ENCODE measurements at places on chromosomes 5 and 9.
A peak's percentile ranks its signal among the peaks of the same experiment; 100 is the strongest.

GRCh38 chr5:19795218-19795617, 192.8 kb downstream of the CDH18 start:
- H3K36me3 ChIP-seq: no peaks in the 10 kb centered on the region
- DNase-seq: no peak
- H3K27ac ChIP-seq: no peak overlapping the region
- no peak overlapping the region for H3K4me3 ChIP-seq

DNA sequence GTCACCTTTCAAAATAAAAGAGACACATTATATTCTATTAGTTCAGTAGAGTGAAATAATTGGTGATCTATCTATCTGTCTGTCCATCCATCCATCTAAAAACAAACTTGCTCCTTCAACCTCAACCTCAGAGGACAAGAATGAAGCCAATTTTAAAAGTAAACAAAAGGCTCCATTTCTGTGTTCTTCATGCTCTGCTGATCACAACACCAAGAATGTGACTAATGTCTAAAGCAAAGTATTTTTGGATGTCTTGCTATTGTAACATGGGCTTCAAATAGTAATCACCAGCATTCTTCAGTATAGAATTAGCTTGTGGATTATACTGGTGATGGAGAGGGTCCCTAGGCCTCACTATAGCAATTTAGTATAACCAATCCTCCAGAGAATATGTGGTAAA, 1304.4 kb downstream of the MAT2B start:
- H3K4me1 ChIP-seq: no peaks in the 10 kb centered on the region
- H3K36me3 ChIP-seq: no peaks in the 10 kb centered on the region
- no peak overlapping the region for H3K27ac ChIP-seq
- no peak overlapping the region for H3K4me3 ChIP-seq

GRCh38 chr5:143464723-143465490, 61.4 kb upstream of the NR3C1 start:
- no peaks in the 10 kb centered on the region for H3K36me3 ChIP-seq
- H3K4me3 ChIP-seq: no peak overlapping the region
- no peak for DNase-seq
- no peaks in the 10 kb centered on the region for H3K4me1 ChIP-seq

- DNase-seq: no peak
- peaks cover 62% of the 10 kb centered on the region for H3K4me1 ChIP-seq
- no peak overlapping the region for H3K4me3 ChIP-seq
- H3K27ac ChIP-seq: peak overlapping the region; percentile 39
- peaks cover 64% of the 10 kb centered on the region for H3K36me3 ChIP-seq
Observed at GRCh38 chr5:132444841-132445639, 45.5 kb downstream of the IRF1 start.

DNA sequence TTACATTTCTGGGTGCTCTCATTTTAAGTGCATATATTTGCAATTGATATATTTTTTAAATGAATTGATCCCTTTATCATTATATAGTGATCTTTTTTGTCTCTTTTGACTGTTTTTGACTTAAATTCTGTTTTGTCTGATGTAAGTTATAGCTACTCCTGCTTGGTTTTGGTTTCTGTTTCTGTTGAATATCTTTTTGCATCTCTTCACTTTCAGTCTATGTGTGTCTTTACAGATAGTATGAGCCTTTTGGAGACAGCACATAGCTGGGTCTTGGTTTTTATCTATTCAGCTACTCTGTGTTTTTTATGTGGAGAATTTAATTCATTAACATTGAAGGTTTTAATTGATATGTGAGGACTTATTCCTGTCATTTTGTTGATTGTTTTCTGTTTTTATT, 311.3 kb downstream of the SPATA31D1 start:
- H3K27me3 ChIP-seq: no peaks in the 10 kb centered on the region
- H3K36me3 ChIP-seq: no peaks in the 10 kb centered on the region
- no peak overlapping the region for H3K27ac ChIP-seq
- no peaks in the 10 kb centered on the region for H3K4me1 ChIP-seq
- H3K4me3 ChIP-seq: no peak overlapping the region

- no peaks in the 10 kb centered on the region for H3K4me1 ChIP-seq
- H3K4me3 ChIP-seq: no peak overlapping the region
- no peaks in the 10 kb centered on the region for H3K27me3 ChIP-seq
Observed at GRCh38 chr5:2013301-2014057, 130.8 kb upstream of the IRX4 start.

DNA sequence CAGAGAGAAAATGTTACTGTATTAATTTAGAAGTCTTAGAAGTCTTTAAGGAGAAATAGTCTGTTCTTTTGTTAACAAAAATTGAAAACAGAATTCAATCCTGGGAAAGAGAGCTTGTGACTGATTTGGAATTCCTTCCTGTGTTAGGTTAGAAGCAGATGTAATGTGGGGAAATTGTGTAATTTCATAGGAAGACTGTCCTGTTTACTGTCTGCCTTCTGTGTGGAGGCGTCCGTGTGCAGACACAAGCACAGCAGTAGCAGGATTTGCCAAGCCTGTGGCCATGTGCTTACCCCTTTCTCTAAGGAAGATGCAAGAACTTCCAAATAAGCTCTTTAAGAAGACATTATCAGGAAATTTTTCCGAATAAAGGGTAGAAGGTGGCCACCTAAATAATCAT, 36.7 kb upstream of the F2R start:
- no peaks in the 10 kb centered on the region for H3K27me3 ChIP-seq
- DNase-seq: no peak
- H3K4me1 ChIP-seq: peaks cover 17% of the 10 kb centered on the region
- peaks cover 67% of the 10 kb centered on the region for H3K36me3 ChIP-seq
- no peak overlapping the region for H3K27ac ChIP-seq

DNA sequence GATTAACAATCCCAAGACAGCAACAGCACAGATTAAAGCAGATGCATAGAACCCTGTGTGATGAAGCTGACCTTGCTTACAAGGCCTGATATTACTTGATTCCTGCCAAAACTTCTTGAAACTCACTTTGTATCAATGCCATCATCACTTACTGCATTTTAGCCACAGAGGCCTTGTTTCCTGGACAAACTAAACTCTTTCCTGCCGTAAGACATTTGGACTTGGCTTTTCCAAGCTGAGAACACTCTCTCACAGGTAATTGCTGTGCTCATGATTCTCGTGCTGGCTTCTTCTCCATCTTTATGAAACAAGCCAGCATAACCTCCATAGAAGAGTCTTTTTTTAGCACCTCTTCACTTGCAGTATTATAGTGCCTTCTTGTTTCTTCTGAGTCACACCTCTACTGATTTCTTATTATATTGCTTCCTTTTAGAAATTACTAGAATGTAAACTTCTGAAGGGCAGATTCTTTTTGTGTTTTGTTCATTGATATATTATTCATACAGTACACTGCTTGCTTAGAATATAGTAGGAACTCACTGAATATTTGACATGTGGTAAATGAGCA, 456.5 kb upstream of the ZNF608 start:
- no peaks in the 10 kb centered on the region for H3K36me3 ChIP-seq
- H3K27ac ChIP-seq: no peak overlapping the region
- no peak for DNase-seq
- H3K27me3 ChIP-seq: no peaks in the 10 kb centered on the region
- no peaks in the 10 kb centered on the region for H3K4me1 ChIP-seq

DNA sequence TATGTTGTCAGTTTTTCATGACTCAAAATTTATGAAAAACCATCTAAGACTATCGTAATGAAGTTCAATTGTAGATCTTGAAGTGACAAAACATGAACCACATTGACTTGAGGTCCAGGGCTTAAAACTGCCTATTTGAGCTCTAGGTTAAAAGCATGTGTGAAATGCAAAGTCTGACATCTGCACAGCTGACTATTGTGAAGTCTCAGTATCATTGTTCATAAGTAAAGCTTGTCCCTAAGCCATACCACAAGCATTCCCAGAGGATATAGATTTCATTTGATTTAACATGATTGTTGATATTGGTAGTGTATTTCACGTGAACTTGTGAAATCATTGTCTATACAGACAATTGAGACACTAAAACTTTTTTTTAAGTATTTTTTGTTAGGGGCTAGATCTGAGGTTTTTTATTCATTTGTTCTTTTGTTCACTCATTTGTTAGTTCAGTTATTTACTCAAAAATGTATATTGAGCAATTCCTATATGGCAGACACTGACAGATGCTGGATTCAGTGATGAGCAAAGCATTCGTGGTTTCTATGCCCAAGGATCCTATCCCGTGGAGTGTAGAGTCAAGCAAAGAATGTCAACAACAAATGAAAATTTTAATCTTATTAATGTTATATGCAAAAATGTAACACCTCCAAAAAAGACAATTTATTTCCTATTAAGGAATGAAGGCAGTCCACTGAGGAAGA, 485.2 kb downstream of the RAB3C start:
- DNase-seq: no peak
- H3K4me1 ChIP-seq: no peaks in the 10 kb centered on the region
- H3K4me3 ChIP-seq: no peak overlapping the region
- H3K27ac ChIP-seq: no peak overlapping the region

DNA sequence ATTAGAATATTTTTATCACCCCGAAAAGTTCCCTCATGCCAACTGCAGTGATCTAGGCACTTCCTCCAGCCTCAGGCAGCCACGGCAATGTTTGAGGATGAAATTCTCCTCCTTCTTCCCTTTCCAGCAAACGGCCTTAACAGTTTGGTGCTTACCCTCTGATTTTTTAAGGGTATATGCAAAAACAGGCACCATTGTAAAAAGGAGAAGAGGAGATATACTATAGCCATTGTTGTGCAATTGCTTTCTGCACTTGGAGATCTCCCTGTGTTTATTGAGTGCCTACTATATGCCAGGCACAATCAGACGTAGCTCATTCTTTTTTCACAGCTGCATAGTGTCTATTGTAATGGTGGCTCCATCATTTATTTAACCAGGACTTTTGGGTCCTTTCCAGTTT, 29.4 kb downstream of the GSN start:
- peaks cover 15% of the 10 kb centered on the region for H3K4me1 ChIP-seq
- H3K27me3 ChIP-seq: peaks cover 24% of the 10 kb centered on the region
- DNase-seq: no peak
- H3K27ac ChIP-seq: no peak overlapping the region
- H3K4me3 ChIP-seq: no peak overlapping the region

DNA sequence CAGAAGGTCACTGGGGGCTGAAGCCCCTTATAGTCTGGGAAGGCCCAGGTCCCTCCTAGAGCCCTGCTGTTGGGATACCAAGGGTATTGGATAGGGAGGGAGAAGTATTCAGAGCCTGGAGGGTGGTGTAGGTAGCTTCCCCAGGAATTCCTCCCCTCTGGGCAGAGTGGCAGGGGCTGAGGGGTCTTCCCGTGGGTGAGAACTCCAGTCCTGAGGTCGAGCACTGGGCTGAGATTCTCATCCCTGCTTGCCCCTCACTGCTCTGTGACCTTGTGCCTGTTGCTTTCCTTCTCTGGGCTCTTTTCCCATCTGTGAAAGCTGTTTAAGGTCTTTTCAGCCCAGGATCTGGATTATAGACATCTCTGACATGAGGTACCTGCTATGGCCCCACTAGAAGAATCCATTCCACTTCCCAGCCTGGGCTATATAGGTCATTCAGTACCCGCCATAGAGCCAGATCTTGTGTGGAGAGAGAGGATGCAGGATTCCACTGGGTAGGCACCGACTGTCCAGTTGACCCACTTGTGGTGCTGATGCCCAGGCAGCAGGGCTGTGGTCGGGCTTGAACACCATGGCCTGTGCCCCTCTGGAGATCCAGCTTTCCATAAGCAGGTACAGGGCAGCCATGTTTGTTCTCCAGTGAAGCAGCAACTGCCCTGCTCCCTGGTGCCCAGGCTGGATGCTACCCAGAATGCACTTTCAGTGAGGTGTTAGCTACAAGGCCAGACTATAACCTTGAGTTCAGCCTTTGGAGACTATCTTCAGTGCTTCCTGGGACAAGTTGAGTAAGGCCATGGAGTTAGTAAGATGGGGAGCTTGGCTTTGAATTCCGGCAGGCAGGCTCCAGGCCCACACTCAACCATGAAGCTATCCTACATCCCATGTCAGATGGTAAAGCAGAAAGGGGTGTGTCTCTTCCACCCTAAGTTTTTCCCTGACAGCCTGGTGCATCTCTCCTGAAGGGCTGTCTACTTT, 60.1 kb downstream of the AMBP start:
- H3K27me3 ChIP-seq: peaks cover 3% of the 10 kb centered on the region
- no peak overlapping the region for H3K27ac ChIP-seq
- H3K4me1 ChIP-seq: no peaks in the 10 kb centered on the region
- no peak overlapping the region for H3K4me3 ChIP-seq

- no peaks in the 10 kb centered on the region for H3K36me3 ChIP-seq
- H3K27ac ChIP-seq: no peak overlapping the region
- H3K4me1 ChIP-seq: no peaks in the 10 kb centered on the region
- no peak for DNase-seq
Observed at GRCh38 chr9:116380496-116380995, 227.0 kb downstream of the PAPPA start.

GRCh38 chr9:14554886-14555285, 138.3 kb downstream of the ZDHHC21 start:
- H3K4me1 ChIP-seq: no peaks in the 10 kb centered on the region
- no peak overlapping the region for H3K27ac ChIP-seq
- no peak for DNase-seq
- H3K36me3 ChIP-seq: no peaks in the 10 kb centered on the region
- no peak overlapping the region for H3K4me3 ChIP-seq

DNA sequence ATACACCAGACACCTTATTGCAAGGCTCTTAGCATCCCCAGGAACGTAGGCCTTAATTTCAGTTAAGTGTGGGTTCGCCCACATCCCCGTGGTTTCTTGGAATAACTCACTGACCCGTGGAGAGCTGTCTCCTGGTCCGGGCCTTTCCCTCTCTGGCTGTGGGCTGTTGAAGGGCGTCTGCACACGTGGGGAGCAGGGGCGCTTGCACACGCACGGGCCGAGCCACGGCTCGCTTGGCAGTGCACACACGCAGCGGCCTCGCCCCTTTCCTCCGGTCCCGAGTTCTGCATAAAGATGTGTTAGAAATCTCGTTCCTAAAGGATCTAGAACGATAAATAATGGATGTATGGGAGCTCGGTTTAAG, 141.9 kb downstream of the PBX3 start:
- peaks cover 12% of the 10 kb centered on the region for H3K4me1 ChIP-seq
- no peak overlapping the region for H3K27ac ChIP-seq
- no peak for DNase-seq
- peaks cover 41% of the 10 kb centered on the region for H3K27me3 ChIP-seq
- peaks cover 2% of the 10 kb centered on the region for H3K36me3 ChIP-seq

DNA sequence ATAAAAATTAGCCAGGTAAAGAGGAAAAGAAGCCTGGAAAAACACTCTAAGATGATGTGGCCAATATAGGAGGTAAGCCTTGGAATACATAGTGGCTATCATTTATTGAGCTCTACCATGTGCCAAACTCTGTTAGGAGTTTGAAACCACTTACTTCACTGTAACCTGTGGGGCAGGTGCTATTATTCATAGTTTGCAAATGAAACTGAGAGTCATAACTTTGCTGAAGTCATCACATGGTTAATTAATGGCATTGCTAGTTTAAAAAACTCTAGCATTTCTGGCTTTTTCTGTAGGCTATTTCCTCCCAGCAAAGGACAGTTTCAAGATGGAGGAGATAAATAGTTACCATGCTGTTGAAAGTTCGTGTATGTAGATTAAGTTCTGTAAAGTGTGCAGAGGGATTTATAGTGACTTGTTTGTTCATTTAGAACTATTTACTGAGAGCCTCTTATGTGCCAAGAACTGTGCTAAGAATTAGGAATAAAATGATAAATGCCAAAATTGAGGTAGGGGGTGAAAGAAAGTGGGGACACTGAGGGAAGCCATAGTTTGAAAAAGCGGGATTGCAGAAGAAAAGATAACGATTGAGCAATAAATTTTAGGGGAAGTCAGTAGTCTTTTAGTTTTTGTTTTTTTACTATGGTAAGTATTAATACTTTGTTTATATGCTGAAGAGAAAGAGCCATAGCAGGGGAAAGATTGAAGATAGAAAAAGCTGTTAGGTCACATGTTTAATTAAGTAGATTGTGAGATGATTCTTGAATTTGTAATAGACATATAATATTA, 57.2 kb downstream of the WDR70 start:
- H3K27ac ChIP-seq: no peak overlapping the region
- H3K36me3 ChIP-seq: peaks cover 16% of the 10 kb centered on the region
- no peaks in the 10 kb centered on the region for H3K27me3 ChIP-seq
- no peak overlapping the region for H3K4me3 ChIP-seq
- H3K4me1 ChIP-seq: no peaks in the 10 kb centered on the region
